Midbrain (tissue), 1 donor: ENCODE measurements at places on chromosomes 13 and 19.

GRCh38 chr13:58850161-58850560 lies 1218.6 kb downstream of the PCDH17 start:
- no peak for DNase-seq

- no peak for DNase-seq
Measured at GRCh38 chr19:16914421-16914820, 25.6 kb downstream of the F2RL3 start.

DNA sequence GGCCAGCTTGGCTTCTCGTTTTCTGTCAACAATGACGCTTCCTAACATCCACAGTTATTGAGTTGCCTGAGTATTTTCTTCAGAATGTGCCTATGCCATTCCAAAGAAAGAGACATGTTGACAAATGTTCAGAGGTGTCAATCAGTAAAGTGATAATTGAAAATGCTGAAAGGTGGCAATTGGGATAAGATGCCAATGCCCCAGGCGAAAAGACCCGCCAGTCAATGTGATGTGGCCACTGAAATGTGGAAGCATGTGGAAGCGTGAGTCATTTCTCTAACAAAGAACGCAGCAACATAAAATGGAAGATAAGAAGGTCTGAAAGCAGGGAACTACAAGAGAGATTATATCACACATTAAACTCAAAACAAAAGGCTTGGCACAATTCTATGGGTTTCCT lies 882.2 kb upstream of the SLC10A2 start:
- no peak for DNase-seq

GRCh38 chr13:59391696-59392095 lies 772.0 kb downstream of the DIAPH3 start:
- peak; percentile 58 for DNase-seq

DNA sequence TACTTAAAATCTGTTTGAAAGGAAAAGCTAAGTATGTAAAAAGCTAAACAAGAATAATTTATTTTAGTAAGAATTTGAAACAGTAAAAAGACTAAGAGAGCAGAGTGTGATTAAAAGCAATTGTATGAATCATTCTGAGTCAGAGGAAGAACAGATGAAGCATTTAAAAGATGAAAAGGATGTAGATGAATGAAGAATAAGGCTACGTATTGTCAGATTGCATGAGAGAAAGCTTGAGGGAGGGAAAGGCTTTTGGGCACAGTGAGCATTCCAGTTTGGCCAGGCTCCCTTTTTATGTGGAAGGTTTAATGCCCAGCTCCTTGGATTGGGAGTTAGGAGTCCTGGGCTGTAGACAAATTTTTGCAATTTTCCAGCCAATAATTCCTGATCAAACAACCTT lies 117.7 kb downstream of the FREM2 start:
- DNase-seq, result no peak

DNA sequence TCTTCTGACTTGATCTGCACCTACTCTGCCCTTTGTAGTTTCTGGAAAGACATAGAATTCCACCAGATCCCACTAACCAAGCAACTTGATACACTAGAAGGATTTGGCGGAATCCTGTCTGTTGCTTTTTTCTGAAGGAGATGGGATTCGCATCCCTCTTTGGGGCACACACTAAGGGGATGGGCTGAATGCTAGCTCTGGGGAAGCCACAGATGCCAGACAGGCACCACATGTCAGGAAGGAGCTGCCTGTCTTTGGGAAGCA lies 52.1 kb downstream of the SERP2 start:
- DNase-seq, result no peak

GRCh38 chr13:102236341-102236740 lies 165.5 kb downstream of the FGF14 start:
- DNase-seq, result no peak

GRCh38 chr19:55071129-55071502 lies 4.6 kb upstream of the EPS8L1 start:
- no peak for DNase-seq

DNA sequence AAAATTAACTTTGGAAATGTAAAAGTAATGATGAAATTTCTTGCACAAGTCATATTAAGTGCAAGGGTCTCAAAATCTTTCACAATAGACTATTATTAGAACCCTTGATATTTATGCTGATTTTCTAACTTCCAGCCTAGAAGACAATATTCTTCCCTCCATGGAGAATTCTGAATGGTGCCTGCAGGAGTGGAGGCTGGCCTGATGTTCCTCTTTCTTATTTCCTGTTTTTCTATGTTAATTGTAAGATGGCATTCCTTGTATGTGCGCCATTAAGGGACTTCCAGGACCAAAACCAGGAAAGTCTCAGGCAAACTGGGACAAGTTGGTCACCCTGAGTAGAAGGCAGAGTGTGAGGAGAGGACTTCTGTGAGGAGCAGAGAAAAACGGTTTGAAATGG lies 294.9 kb downstream of the DLEU7 start:
- DNase-seq, result no peak

DNA sequence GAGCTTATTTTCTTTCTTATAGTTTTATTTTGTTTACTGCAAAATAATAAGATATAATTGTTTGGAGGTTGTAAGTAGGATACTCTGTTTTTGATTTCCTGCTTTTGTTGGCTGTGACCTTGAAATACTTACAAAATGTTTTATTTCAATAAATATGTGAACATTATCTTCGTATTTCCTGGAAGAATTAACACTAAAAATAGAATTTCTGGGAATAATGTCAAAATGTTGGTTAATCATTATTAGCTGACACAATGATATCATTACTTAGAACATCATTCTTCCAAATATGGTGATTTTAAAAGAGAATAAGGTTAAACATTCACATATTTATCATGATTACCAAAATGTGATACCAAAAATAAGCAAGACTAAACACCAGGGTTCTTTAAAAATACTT lies 1148.6 kb upstream of the PRR20A start:
- no peak for DNase-seq

- DNase-seq, result no peak
Measured at GRCh38 chr13:102928941-102929675, 83.3 kb downstream of the ERCC5 start.

GRCh38 chr13:36543671-36544070 lies 111.4 kb downstream of the CCNA1 start:
- no peak for DNase-seq

GRCh38 chr13:111577208-111577828 lies 256.9 kb downstream of the TEX29 start:
- no peak for DNase-seq

GRCh38 chr13:30312904-30313303 lies 5.6 kb upstream of the KATNAL1 start:
- no peak for DNase-seq

DNA sequence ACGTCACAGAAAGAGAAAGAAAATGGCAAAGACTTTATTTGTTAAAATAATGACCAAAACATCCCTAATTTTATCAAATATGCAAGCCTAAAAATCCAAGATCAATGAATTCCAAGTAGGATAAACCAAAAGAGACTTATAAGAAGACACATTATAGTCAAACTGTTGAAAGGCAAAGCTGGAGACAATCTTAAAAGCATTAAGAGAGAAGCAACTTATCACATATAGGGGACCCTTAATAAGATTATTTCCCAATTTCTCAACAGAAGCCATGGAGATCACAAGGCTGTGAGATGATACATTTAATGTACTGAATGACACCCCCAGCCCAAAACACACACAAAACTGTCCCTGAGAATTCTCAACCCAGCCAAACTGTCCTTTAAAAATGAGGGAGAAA lies 228.7 kb downstream of the COG6 start:
- no peak for DNase-seq

- peak; percentile 85 for DNase-seq
Measured at GRCh38 chr19:29941828-29942403, at the start of gene URI1. URI1 (plus strand) TSS chr19:29942239; CDS start chr19:29942548, 309 bp downstream.

DNA sequence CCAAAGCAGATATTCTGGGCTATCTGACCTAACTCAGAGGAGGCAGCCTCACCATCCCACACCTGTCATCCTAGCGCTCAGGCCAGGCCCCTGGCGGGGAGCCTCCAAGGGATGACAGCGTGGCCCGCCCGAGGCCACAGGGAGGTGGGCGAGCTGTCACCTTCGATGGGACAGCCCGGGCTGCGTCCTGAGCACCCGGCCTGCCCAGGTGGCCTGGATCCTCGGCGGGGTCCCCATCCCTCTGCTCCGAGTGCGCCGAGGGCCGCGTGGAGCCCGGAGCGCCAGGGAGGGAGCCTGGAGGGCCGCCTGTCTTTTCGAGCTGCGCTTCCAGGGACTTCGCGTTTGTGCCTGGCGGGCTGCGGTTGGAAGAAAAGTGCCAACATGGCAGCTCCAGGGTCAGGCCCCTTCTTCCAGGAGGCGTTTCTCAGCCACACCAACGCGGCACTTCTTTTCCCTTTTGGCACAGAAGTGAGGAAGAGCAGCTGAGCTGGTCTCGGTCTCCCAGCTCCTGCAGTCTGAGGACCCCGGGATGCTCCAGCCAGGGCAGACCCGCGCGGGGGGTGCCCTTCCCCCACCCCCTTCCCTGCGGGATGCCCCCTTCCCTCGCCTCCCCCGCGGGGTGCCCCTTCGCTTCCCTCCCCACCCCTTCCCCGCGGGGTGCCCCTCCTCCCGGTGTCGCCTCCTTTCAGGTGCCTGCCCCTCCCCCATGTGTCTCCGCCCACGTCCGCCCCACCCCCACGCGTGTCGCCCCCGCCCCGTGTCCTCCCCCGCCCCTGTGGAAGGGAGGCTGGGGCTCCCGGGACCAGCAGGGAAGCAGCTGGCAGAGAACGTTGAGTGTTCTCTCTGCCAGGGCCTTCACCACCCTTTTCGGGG lies 42.3 kb downstream of the GJA3 start:
- DNase-seq, result peak; percentile 66

- DNase-seq, result no peak
Measured at GRCh38 chr13:72258340-72258981, 391.5 kb upstream of the DACH1 start.

DNA sequence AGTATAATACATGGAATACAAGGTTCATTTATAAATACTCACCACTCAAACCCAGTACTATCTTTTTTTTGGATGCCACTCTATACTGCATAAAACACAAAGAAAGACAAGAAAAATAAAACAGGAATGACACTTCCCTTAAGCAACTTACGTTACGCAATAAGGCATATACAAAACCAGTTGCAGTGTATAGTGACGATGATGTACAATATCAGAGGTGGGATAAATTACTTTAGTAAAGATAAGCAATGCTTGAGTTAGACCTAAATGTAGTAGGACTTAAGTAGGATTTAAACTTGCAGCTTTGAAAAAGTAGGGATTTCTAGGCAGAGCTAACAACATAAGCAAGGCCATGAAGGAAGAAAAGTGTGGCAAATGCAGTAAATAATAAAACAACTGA lies 374.9 kb downstream of the SPRY2 start:
- no peak for DNase-seq

GRCh38 chr13:99941086-99941485 lies 30.5 kb downstream of the ZIC5 start:
- DNase-seq, result no peak

- no peak for DNase-seq
Measured at GRCh38 chr19:41334793-41335192, 18.9 kb downstream of the TGFB1 start.

- DNase-seq, result no peak
Measured at GRCh38 chr13:47665043-47665442, 336.0 kb downstream of the SUCLA2 start.

- DNase-seq, result no peak
Measured at GRCh38 chr13:29752175-29752574, 98.2 kb downstream of the UBL3 start.

- DNase-seq, result no peak
Measured at GRCh38 chr13:75771818-75772217, 135.7 kb downstream of the LMO7 start.

DNA sequence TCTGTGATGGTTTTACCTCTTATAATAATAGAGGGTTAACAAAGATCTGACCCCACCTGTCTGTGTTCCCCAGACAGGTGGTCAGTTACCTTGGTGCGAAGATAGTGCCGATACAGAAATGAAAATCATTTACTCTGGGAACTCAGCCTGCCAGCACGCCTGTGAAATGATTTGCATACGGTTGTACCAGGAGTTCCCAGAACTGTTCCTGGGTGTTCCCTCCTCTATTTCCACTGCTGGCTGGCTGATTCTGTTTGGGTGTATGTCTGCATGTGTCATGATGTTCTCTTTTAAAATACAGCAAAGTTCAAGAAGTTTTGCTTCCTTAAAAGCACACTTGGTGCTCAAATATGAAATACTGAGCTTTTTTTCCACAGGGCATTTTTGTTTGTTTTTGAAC lies 527.1 kb downstream of the FGF9 start:
- no peak for DNase-seq

DNA sequence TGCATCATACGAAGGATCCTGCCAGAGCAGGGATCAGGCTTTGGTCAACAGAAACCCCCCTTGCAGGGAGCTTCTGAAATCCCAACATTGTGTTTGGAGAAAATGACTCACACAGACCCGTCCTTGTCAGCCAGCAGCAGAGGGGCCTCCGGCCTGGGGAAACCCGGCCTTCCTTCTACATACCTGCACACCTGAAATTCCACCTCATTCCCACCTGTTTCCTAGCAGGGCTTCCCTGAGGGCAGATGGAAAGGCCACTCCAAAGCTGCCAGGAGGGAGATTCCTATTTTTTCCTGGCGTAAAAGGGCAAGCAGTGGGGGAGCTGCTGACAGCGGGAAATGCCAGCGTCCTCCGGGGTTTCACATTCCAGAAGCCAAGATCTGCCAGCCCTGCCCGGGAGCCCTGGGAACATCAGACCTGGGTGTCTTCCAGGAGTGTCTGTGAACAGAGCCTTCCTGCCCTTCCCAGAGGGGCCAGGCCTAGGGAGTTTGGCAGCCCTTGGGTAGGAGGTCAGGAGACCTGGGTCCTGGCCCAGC lies 3.0 kb upstream of the IGFL1 start:
- no peak for DNase-seq

DNA sequence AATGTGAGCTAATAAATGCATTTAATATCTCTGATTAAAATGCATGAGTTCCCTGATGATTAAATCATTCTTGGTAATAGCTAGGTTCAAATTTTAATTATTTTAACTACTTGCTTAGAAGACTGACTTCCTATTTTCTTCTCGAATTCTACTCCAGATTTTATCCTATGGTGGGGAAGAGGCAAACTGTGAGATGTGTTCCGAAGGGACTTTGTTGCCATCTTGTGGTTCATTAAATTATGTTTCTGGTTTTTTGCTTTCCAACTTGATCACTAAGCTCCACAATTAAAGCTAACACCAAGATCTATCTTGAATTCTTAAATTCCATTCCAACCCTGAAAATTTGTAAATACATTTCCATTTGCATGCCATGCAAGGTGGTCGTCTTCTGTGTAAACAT lies 538.4 kb upstream of the PCDH20 start:
- DNase-seq, result peak; percentile 73

- no peak for DNase-seq
Measured at GRCh38 chr19:55189403-55189835, 9.3 kb upstream of the SYT5 start.

DNA sequence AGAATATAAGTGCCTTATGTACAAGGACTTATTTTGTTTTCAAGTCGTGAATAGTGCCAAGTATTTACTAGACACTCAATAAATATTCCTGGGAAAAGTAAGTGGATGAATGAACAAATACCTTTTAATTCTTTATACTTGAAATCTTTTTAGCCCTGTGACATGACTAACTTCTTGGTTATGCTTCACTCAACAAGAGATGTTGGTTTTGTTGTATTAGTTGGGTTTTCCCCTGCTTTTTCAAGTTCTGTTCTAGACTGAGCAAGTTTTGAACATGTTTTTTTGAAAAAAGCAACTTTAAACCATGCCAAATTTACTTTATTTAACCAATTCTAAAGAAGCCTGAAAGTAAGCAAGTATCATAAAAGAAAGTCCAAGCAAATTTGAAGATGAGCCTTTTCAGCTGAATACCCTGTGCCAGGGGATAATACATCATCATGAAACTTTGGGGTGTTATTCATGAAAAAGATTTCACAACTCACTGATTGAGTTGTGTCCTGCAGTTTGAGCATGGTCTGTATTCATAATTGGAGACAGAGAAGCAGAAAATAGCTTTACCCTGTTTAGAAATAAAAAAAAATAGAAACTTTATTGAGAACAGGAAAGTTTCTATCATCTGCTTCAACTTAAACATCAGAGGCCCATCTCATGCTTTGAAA lies 11.1 kb downstream of the LMO7 start:
- no peak for DNase-seq
